ENCODE measurements at places on chromosomes 4 and X.

GRCh38 chr4:147096667-147097604 is 151.3 kb upstream of the TTC29 start:
- DNase-seq, result no peak

DNA sequence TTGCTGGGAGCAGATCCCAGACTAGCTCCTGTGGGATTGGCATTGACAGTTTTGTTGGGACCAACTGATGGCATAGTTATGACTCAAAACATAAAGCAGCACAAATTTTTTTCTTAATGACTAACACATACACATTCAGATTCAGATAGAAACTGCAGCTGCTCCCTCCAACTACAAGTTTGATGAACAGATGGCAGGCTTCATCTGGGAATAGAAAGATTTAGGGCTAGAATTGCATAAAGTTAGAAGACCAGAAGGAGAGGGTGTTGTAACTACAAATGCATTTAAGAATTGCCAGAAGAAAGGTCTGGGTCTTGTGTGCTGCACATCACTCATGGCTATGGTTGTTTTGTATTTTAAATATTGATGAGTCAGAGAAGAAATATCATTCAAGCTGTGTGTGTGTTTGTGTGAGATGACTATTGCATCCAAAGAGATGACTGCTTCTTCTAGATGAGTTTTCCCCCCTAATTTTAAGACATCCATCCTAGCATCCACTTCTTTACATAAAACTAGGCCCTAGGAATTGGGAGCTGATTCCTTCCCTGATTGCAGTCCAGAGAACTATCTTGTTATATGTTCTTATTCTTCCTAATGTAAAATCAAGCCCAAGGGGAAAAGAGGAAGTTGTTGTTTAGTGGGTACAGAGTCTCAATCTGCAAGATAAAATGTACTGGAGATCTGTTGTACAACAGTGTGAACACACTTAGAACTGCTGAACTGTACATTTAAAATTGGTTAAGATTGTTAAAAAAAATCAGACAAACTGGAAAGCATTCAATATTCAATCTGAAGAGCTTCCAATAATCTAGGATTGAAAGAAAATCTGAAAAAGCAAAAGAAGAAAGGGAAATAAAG is 175.1 kb downstream of the PARM1 start:
- DNase-seq, result no peak

- DNase-seq, result no peak
Observed at GRCh38 chr4:169367826-169368225, 97.1 kb upstream of the SH3RF1 start.

GRCh38 chrX:55668084-55668483 is 44.9 kb downstream of the FOXR2 start:
- no peak for DNase-seq

GRCh38 chrX:50762578-50762977 is 51.4 kb downstream of the SHROOM4 start:
- DNase-seq, result no peak

- no peak for DNase-seq
Observed at GRCh38 chrX:119512146-119512800, 44.0 kb downstream of the SLC25A5 start.

- DNase-seq, result no peak
Observed at GRCh38 chr4:168731706-168732414, 235.0 kb downstream of the PALLD start.

- DNase-seq, result no peak
Observed at GRCh38 chr4:5799406-5799805, 88.4 kb downstream of the EVC start.

DNA sequence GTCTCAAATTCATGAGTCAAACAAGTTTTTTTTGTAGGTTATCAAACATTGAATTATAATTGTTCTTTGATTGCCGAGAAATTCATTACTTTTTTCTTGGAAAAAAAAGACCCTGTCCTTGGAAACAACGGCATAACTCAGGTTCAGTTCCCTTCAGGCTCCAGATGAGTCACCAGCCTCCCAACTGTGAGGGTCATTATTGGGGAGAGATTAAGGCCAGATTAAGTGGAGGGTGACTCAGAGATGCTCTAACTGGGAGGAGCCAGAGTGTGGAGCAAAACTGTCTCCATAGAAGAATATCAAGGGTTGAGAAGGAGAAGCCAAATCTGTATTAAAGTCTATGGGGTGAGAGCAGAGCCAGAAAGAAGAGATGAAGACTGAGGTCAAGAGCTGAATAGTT is 9.6 kb downstream of the ADGRG4 start:
- no peak for DNase-seq

GRCh38 chr4:154740462-154740861 is 3.3 kb upstream of the LRAT start:
- no peak for DNase-seq

GRCh38 chrX:38276089-38276488 is 51.2 kb downstream of the RPGR start:
- no peak for DNase-seq

GRCh38 chr4:13476915-13477314 is 7.2 kb downstream of the RAB28 start:
- no peak for DNase-seq

DNA sequence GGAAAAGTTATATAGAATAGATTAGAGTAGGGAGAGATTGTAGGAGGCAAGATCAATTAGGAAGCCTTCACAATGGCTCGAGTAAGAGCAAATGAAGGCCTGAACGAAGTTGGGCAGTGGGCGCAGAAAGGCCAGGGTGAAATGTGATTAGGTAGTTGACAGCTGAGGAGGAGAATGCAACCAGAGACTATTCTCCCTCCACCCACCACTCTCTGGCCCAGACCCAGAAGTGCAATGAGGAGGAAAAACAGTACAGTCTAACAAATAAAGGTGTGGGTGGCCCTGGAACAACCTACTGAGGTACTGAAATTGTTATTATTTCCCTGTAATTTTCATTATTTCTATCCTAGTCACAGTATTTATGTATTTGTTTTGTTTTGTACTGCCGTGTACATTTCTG is 176.7 kb downstream of the SLC39A8 start:
- DNase-seq, result no peak

GRCh38 chr4:151443247-151443646 is 34.3 kb downstream of the FHIP1A start:
- DNase-seq, result no peak

GRCh38 chr4:85408301-85408700 is 66.6 kb upstream of the ARHGAP24 start:
- no peak for DNase-seq

GRCh38 chrX:149161435-149162088 is 343.5 kb downstream of the IDS start:
- no peak for DNase-seq

GRCh38 chr4:17366496-17366895 is 145.4 kb downstream of the QDPR start:
- no peak for DNase-seq

- DNase-seq, result no peak
Observed at GRCh38 chr4:146049802-146050201, 111.2 kb upstream of the ZNF827 start.

- no peak for DNase-seq
Observed at GRCh38 chr4:24794480-24794879, 893 bp upstream of the SOD3 start.

DNA sequence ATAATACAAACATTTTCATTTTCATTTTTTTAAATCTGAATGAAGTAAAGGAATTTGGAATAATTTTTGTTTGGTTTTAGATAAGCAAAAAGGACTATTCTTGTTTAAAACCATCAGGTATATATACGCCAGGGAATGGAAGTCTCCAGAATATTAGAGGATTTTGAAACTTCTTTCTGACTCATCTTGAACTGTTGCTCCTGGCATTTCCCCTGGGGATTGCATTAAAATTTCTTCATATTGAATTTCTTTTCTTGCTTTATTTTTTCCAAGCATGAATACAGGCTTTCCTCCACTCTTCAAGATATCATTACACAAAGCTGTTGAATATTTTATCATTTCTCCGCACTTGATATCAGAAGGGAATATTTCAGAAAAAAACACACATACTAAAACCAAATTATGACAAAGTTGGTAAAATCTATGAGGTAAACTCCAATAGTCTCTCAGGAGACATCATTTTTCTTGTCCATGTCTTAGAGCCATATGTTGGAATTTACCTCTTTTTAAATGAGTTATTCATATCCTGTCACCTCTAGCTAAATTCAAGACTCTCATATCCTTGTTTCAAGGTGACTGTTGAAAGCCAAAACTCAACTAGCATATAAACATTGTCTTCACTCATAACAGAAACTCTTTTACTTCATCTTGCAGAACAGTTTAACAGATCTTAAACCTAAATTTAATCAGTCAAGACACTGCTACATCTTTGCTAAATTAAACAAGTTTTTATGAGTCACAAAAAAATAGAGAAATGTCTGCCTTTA is 20.7 kb upstream of the CSN1S1 start:
- DNase-seq, result no peak

DNA sequence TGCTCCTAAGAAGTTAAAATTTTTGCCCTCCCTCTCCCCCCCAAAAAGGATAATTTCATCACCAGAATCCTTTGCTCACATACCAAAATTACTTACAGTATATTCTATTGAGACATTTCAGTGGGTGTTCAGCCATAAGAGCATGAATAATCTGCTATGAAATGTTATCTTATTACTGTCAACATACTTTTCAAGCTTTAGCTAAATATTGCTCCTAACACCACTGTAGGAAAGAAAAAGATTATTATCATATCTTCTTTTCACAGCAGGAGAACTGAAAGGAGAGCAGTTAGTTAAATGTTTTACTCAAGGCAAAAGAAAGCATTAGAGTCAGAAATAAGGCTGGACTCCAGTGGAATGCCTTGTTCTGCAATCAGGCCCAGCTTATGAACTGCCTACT is 231.0 kb upstream of the GYPA start:
- no peak for DNase-seq

GRCh38 chr4:53788621-53789020 is 197.3 kb upstream of the LNX1 start:
- no peak for DNase-seq

DNA sequence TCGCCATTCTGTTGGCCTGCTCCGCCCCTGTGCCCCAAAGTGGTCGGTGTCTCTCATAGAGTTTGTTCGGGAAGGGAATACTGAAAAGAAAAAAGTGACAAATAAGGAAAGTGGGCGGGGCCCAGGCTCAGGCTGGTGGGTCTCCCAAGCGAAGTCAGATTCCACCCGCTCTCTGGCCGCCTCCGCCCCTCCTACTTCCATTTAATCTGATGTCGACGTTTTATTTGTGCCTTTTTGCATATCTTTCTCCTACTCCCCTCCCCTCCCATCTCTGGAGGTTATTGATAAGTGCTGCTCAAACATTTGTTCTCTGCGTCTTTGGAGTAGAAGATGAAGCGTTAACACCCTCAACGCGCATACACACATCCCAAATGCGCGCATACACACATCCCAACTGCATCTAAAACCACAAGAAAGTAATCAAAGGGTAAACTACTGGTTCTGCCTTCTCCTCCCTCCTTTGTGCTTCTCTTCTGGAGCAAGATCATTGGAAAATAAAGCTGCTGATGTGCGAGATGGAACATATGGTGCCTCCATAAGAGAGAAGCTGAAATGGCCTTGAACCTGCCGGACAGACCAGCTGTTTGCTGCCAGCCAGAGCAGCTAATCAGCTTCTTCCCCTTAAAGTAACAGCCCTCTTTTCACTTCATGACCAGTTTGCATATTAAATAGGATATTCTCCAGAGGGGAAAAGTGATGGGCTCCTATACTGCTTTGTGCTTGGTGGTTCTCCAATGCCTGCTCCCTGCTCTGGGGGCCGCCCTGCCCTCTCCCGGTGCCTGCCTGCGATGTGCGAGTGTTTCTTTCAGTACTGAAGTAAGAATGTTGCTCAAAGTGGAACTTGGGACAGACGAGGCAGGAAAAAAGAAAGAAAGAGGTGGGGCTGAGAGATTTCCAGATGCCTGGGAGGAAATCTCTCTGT is 3.1 kb downstream of the MAMLD1 start:
- DNase-seq, result no peak

- DNase-seq, result no peak
Observed at GRCh38 chr4:104818579-104818978, 323.9 kb upstream of the CXXC4 start.
